NCI-H526 (cell line): ENCODE measurements at places on chromosomes 16 and 17.

- no peak for DNase-seq
Observed at GRCh38 chr16:90081606-90081970, 4.5 kb upstream of the PRDM7 start.

DNA sequence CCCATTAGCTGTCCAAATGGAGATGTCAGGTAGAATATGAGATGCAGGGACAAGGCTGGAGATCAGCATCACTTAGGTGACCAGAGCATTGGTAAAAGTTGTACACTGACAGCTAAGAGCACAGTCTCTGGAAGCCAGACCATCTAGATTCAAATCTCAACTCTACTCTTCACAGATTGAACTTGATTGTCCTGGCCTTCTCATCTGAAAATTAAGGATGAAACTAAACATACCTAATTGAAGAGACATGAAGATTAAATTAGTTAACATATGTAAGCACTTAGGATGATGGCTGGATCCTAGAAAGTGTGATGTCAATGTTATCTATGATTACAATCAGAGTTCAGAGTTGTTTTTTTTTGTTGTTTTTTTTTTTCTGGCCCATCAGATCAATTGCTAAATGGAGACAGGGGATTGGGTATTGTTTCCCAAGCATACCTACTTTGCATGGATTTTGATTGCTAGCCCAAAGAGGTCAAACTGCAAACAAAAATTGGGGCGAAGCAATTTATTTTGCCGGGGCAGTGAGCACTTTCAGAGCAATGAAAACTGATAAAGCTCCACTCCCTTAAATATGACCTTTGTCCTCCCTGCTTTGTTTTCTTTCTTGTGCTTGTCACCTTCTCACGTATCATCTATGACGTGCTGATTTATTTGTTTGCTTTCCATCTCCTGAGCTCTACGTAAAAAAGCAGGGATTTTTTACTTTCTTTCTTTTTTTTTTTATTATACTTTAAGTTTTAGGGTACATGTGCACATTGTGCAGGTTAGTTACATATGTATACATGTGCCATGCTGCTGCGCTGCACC lies 217.6 kb upstream of the CPHXL start:
- DNase-seq: peak; percentile 25

DNA sequence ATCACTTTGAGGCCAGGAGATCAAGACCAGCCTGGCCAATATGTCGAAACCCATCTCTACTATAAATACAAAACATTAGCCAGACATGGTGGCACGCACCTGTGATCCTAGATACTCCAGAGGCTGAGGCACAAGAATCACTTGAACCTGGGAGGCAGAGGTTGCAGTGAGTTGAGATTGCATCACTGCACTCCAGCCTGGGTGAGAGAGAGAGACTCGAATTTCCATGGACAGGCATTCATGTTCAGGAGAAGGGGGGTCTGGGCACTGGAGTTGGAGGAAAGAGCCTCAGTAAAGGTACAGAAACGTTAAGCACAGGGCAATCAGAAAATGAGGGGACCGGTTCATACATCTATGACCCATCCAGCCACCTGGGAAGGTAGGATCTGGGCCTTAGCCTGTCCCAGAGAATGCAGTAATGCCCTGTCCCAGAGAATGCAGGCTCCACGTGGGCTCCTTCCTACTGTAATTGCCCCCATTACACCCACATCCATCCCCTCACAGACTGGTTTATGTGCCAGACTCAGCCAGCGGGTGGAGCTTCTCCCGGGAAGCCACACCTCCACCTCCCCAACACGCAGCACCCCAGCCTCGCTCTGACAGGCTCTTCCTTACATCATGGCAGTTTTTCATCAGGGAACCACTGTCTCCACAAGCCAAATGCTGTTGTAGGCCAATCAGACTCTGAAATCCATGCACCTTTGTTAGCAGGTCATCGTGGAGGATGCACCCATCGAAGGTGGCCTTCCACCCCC lies 21.6 kb upstream of the ARL4D start:
- no peak for DNase-seq

GRCh38 chr16:4746991-4747574 lies 12.7 kb downstream of the DNAAF8 start:
- no peak for DNase-seq

GRCh38 chr16:4338125-4338582 lies 13.0 kb downstream of the PAM16 start:
- no peak for DNase-seq

GRCh38 chr17:72125742-72126141 lies 4.9 kb downstream of the SOX9 start:
- DNase-seq: no peak

GRCh38 chr16:29014561-29015069 lies 29.8 kb downstream of the LAT start:
- DNase-seq: no peak

GRCh38 chr16:88616320-88616719 lies 22.1 kb upstream of the IL17C start:
- DNase-seq: no peak

- DNase-seq: no peak
Observed at GRCh38 chr16:10879681-10880589, 2.9 kb downstream of the CIITA start.
